ENCODE measurements at places on chromosomes 1 and 21. TPM values are rescaled to one million over a fixed set of nuclear protein-coding genes. Genes with fewer than 3 reads are reported as not detected.
A peak's percentile ranks its signal among the peaks of the same experiment; 100 is the strongest.

DNA sequence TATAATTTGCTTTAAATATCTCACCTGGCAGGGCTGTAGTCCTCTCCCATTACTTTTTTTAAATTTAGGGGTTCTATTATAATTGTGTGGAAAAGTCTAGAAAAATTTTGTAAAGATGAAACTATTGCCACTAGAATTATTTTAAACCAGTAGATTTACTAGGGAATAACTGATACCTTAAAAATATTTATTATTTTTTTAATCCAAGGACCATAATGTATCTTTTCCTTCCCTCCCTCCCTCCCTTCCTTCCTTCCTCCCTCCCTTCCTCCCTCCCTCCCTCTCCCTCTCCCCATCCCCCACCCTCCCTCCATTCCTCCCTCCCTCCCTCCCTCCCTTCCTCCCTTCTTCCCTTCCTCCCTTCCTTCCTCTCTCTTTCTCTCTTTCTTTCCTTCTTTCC is 90.5 kb downstream of the DNM3 start:
- DNase-seq: no peak

GRCh38 chr1:25807480-25808390 is 7.7 kb downstream of the SELENON start:
- no peak for DNase-seq

The CD34 gene
- total RNA-seq: 0.27 TPM

The KLHL12 gene
- 39.3 TPM for total RNA-seq

GRCh38 chr1:222843469-222844410 is 28.9 kb downstream of the DISP1 start:
- DNase-seq: peak; percentile 23

The PADI6 gene
- not detected for total RNA-seq

- no peak for DNase-seq
Observed at GRCh38 chr1:183484254-183484653, 12.0 kb downstream of the SMG7 start.

DNA sequence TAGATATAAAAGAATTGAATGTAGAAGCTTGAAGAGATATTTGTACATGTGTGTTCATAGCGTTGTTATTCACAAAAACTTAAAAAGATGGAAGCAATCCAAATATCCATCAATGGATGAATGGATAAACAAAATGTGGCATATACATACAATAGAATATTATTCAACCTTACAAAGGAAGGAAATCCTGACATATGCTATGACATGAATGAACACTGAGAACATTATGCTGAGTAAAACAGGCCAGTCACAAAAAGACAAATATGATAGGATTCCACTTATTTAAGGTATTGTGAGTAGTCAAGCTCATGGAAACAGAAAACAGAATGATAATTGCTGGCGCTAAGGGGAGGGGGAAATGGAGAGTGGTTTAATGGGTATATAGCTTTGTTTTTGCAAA is 47.0 kb upstream of the DYRK1A start:
- no peak for DNase-seq

DNA sequence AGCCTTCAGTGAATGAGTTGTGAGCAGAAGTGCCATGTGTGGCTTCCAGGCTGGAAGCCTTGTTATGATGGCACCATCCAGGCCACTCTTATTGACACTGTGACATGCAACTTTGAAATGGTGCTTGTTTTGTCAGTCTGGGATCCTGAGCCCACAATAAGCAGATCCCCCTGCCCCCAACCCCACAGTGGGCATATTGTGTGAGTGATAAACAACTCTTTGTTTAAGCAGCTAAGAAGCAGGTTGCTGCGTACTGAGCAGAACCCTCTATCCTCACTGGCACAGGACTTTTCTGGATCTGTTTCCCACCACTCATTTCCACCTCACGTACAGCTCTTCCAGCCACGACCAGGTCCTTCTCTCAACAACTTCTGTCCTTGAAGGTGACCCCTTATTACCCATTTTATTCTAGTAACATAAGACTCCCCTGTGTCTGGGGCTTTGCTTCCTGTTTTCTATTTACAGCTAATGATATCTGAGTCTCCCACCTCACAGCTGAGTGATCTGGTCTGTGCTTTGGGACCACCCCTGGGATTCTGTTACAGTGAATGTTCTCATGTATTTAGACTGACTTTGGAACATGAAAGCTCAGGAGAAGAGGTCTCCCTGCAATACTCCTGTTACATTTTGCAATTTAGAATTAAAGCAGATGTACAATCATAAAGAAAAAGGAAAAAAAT is 375.5 kb downstream of the PCP4 start:
- no peak for DNase-seq

- peak; percentile 1 for DNase-seq
Observed at GRCh38 chr1:196063294-196063693, 544.9 kb downstream of the KCNT2 start.

The SH2D5 gene
- 0.98 TPM for total RNA-seq

The HFM1 gene
- total RNA-seq: 8.3 TPM

DNA sequence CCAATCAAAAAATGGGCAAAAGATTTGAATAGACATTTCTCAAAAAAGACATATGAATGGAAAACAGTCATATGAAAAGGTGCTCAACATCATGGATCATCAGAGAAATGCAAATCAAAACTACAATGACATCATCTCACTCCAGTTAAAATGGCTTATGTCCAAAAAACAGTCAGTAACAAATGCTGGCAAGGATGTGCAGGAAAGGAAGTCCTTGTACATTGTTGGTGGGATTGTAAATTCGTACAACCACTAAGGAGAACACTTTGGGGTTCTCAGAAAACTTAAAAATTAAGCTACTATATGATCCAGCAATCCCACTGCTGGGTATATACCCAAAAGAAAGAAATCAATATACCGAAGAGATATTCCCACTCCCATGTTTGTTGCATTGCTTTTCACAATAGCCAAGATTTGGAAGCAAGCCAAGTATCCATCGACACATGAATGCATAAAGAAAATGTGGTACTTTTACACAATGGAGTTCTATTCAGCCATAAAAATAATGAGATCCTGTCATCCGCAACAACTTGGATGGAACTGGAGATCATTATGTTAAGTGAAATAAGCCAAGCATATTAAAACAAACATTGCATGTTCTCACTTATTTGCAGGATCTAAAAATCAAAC is 17.9 kb downstream of the GBP5 start:
- peak; percentile 46 for DNase-seq

- no peak for DNase-seq
Observed at GRCh38 chr1:3408751-3409266, 45.7 kb upstream of the ARHGEF16 start.

GRCh38 chr21:16113052-16113715 is 383.4 kb downstream of the USP25 start:
- peak; percentile 62 for DNase-seq

DNA sequence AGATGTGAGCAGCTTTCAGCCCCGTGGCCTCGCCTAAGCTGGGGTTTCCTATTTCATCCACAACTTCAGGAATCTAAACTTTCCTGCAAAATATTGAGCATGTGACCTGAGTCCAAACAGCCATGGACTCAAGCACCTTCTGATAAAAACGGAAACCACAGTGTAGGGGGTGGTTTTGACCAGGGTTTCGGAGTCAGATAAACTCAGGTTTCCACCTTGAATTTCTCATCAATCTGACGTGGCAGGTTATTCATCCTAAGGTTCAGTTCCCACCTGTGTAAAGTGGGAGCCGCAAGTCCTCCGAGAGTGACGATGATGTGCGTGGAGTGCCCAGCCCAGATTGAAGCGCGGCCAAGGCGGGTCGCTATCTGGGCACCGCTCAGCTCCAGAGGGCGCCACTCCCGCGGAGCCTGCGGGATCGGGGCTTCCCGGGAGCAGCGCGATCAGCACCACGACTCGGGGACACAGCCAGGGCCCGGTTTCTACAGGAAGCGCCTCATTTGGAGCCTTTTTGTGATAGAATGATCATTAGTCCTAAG is 871 bp upstream of the ETS2 start:
- peak; percentile 74 for DNase-seq

The RAB7B gene
- total RNA-seq: 2.1 TPM

The CYP4X1 gene
- 0.42 TPM for total RNA-seq

GRCh38 chr1:231806623-231807495 is 180.3 kb downstream of the DISC1 start:
- DNase-seq: peak; percentile 58

DNA sequence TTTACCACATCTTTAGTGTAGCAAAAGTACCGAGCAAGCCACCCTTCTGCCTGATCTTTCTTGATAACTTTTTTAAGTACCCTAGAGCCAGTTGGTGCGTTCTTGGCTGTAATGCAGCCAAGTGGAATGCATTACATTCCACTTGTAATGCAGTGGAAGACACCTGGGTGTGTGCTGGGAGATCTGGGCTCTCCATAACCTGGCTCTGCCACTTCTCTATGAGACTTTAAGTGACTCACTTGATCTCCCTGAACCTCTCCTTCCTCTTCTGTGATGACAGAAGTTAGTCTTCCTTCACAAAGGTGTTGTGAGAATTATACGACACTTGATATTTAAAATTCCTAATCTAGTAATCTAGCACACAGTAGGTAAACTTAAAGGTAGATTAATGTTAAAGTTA is 35.3 kb upstream of the NFIA start:
- no peak for DNase-seq

The GBP6 gene
- not detected for total RNA-seq

The GBP3 gene
- 0.09 TPM for total RNA-seq

GRCh38 chr1:121546830-121547591 is 362.2 kb downstream of the SRGAP2C start:
- no peak for DNase-seq

The TMEM82 gene
- total RNA-seq: 0.51 TPM

The CBS gene
- total RNA-seq: 53.8 TPM

DNA sequence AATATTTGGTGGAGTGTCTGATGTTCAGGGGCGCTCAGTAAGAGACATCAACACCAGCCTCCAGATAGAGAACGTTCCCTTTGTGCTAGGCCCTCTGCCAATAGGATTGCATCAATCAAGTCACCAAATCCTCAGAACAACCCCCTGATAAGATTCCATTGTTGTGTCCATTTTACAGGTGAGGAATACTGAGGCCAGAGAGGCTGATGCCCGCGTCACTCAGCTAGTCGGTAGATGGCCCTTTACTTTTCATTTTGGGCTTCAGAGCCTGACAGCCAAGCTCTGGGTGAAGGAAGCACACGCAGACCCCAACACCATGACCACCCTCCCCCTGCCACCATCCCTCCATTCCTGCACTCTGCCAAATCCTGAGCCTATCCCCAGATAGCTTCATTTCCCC is 406.2 kb downstream of the PTPRU start:
- no peak for DNase-seq

DNA sequence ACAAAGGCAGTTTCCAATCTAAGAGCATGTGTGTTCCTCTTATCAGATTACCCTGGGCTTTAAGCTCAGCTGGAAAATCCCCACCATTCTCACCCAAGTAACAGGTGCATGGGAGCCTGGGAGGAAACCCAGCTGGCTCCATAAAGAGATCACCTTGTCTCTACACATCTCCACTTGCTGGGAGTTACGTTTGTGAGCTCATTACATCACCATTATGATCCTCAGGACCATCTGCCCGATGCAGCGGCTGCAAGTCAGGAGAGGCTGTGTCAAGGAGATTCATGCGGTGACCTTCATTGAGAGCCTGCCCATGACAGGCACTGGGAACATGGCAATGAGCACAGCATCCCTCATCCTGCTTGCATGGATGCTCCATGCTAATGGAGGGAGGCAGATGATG is 618.0 kb downstream of the NPHP4 start:
- DNase-seq: no peak

GRCh38 chr1:180157576-180158057 is 2.9 kb downstream of the QSOX1 start:
- no peak for DNase-seq

The CELA2A gene
- not detected for total RNA-seq

- DNase-seq: peak; percentile 79
Observed at GRCh38 chr1:15272009-15272781, 25.2 kb downstream of the FHAD1 start.

GRCh38 chr1:68216089-68216772 is 16.1 kb downstream of the WLS start:
- DNase-seq: no peak

The BRDT gene
- total RNA-seq: not detected

The FBXO28 gene
- total RNA-seq: 21.9 TPM

- DNase-seq: peak; percentile 49
Observed at GRCh38 chr1:198121056-198121826, 35.6 kb upstream of the NEK7 start.

GRCh38 chr1:19206947-19207346 is 3.1 kb downstream of the UBR4 start:
- no peak for DNase-seq

GRCh38 chr1:220077887-220078286 is 11.7 kb downstream of the BPNT1 start:
- DNase-seq: no peak

GRCh38 chr1:222931023-222931422 is 116.2 kb downstream of the DISP1 start:
- no peak for DNase-seq

The CACNA1S gene
- total RNA-seq: 0.35 TPM

DNA sequence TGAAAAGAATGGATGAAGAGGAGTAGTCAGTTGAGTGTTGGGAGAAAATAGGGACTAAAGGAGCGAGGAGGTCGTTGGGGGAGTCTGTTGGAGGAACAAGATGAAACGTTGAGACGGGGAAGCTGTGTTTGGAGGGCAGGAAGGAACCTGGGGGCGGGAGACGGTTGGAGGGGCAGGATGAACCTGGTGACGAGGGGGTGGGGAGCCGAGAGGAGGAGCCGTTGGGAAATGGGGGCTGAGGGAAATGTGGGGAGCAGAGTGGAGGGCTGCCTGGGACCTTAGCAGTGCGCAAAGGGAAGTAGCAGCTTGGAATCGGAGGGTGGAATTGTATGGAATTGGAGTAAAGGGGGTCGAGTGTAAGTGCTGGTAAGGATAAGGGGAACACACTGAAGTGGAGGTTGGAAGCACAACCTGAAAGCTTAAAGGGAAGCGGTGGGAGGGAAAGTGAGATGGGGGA is 630 bp downstream of the MTF2 start:
- DNase-seq: peak; percentile 3

DNA sequence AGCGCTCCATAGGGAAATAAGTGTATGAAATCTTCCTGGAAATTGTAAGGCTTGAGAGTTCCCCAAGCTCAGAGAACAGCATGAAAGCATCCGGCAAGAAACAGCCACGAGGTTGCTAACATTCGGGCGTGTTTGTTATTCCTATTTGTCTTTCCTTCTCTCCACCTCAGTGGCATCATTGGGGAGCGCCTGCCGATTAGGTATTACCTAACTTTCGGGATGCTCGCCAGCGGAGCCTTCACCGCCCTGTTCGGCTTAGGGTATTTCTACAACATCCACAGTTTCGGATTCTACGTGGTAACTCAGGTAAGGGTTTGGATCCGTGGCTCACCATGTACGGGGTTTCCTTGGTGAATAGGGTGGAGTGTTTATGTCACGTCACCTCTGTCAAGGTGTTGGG is 25.7 kb downstream of the SLC37A1 start:
- DNase-seq: no peak

The PCP4 gene
- total RNA-seq: not detected

The ADIPOR1 gene
- 188 TPM for total RNA-seq

GRCh38 chr1:160717306-160717705 is 5.7 kb upstream of the CD48 start:
- no peak for DNase-seq

DNA sequence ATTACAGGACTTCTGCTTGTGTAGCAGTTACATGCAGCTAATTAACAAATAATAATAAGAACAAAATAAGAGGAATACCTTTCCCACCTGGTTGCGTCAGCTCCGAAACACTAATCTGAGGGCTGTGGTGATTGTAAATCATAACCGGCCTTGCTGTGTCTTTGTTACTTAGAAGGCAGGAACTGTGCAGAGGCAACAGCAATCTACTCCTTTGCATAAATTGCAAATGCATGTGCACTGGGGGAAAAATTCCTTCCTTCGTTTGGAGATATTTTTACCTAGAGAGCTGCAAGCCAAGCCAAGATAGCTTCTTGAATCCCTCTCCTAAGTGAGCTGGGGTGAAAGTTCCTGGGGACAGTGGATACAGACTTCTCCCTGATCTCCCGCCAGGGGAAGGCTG is 46.0 kb downstream of the NKAIN1 start:
- DNase-seq: no peak

- no peak for DNase-seq
Observed at GRCh38 chr1:213782941-213783672, 204.7 kb upstream of the PROX1 start.
